Fibroblast of skin of scalp (primary cell): ENCODE measurements at places on chromosomes 7 and 10.

GRCh38 chr10:49361178-49361554, 34.7 kb downstream of the DRGX start:
- DNase-seq: no peak

- DNase-seq: peak; percentile 29
Observed at GRCh38 chr10:17961551-17962422, 10.1 kb downstream of the SLC39A12 start.

- DNase-seq: peak; percentile 11
Observed at GRCh38 chr10:110081911-110082310, 74.1 kb downstream of the ADD3 start.

DNA sequence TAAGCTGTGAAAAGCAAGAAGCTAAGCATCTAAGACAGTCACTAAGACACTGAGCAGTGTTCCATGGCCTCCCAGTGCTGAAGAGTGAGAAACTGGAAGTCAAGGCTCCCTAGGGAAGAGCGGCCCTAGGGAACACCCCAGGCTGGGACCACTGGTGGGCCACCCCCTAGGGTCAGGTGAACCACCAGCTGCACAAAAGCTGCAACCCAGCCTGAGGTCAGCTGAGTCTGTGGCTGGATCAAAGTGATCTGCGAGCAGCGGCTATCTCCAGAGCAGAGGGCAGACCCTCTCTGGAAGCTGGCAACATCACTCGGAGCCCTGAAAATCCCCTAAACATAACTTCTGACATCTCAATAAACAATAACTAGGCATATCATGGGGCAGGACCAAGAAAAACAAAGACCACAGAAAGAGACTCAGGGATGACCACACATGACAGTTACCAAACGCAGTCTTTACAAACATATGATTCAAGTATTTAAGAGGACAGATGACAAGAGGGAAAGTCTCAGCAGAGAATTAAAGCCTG, 125.8 kb downstream of the DLG5 start:
- DNase-seq: no peak

DNA sequence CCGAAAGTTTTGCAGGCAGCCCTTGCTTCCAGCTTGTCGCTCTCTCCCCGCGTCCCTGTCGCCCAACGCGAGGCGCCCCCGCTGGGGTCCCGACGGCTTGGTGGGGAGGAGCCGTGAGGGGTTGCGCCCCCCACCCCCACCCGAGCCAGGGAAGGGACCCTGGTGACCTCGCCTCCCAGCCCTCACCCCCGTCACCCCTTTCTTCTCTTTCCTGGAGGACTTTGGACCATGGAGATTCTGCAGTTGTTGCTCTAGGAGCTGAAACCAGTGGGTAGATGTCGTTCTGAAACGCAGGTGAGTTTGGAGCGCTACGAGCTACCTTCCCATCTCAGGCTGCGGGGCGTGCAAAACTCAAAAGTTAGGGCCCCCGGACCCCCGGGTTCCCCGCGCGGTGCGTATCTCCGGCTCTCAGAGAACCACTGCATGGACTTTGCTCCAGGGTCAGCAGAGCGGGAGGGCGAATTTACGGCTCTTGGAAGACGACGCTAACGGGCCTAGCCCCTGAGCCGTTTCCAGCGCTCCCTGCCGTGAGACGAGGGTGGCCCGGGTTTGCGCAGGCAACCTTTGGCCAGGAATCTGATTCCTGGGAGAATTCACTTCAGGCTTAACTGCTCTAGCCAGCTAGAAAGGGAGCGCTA, 684 bp upstream of the ATXN7L1 start:
- peak; percentile 14 for DNase-seq

GRCh38 chr7:31794851-31795344, 107.9 kb downstream of the PPP1R17 start:
- DNase-seq: no peak
